ENCODE measurements at places on chromosomes 5 and 9.

DNA sequence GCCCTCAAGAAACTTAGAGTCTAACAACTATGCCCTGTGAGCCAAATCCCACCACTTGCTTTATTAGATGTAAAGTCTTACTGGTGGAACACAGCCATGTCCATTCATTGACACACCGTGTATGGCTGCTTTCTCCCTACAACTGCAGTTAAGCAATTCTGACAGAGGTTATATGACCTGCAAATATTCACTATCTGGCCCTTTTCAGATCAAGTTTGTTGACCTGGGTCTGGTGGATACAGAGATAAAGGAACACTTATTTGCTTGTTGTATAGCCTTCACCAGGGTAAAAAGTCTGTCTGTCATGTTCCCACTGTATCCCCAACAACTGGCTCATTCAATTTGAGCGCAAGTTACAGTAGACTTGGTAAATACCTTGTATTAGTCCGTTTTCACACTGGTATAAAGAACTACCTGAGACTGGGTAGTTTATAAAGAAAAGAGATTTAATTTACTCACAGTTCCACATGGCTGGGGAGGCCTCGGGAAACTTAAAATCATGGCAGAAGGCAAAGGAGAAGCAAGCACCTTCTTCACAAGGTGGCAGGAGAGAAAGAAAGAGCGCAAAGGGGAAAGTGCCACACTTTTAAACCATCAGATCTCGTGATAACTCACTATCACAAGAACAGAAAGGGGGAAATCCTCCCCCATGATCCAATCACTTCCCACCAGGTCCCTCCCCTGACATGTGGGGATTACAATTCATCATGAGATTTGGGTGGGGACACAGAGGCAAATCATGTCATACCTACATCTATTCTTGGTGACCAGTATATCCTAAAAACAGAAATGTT lies 27.9 kb downstream of the DEPDC1B start:
- no peak for DNase-seq

- no peak for DNase-seq
Observed at GRCh38 chr5:52638732-52639131, 149.0 kb upstream of the ITGA1 start.

DNA sequence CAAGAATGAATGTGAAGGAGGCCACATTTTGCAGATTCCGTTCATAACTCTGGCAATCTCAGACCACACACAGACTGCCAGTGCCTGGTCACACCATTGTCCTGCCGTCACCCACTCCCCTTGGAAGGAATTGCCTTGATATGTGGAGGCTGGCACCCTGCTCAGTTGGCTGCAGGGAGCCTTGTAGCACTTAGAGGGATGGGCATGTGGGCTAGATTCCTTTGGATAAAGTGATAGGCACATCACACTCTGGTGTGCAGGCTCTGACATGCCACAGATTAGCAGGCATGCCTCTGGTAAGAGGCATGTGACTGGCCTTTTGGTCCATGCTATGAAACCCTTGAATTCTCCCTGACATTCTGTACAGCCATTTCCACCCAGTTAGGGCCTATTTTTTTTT lies 254.6 kb upstream of the PIK3R1 start:
- no peak for DNase-seq

DNA sequence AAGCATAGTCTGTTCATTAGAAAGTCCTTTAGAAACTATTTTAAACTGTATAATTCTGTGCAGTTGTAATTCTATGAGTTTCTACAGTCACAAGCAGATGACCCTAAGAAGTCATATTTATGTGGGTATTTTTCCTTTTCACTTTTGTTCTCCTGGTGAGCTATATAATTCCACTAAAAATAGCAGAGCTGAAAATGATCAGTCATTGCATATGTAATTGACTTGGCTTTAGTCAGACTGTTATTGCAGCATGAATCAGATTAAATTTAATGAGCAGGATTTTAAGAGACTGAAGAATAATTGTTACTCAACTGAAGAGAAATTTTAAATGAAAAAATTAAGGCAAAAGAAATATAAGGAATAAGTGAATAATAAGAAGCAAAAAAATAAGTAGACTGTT lies 108.5 kb downstream of the MTREX start:
- DNase-seq, result no peak

DNA sequence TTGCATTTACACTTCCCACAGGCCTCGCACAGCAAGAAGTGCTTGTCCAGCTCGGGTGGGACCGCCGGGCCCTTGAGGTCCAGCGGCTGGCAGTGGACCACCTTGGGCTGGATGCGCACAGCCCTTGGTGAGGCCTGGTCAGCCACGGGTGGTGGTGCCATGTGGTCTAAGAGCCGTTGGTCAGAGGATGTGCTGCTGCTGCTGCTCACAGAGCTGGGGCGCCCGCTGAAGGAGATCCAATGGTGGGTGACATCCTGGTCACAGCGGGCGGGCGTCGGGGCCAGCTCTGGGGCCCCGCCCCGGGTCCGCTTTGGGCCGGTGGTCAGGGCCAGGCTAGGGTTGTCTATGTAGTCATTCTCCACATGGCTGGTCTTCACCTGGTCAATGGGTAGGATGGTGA lies 10.2 kb downstream of the SPRY4 start:
- no peak for DNase-seq

DNA sequence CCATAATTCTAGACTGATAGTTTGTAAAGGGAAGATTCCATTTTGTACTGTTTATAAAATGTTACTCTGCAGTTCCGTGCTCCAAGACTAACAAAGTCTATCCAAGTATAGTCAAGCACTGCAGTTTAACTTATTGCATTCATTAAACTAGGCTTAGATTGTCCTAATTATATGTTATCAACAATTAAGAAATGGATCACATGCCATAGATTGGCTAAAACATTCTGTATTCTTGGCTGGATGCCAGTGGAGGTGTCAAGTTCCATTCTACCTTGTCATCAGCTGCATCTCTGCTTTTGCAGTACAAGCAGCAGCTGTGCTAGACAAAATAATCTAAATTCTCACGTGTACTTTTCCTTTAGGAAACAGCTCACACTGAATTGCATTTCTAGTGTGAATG lies 69.4 kb upstream of the MEF2C start:
- no peak for DNase-seq

DNA sequence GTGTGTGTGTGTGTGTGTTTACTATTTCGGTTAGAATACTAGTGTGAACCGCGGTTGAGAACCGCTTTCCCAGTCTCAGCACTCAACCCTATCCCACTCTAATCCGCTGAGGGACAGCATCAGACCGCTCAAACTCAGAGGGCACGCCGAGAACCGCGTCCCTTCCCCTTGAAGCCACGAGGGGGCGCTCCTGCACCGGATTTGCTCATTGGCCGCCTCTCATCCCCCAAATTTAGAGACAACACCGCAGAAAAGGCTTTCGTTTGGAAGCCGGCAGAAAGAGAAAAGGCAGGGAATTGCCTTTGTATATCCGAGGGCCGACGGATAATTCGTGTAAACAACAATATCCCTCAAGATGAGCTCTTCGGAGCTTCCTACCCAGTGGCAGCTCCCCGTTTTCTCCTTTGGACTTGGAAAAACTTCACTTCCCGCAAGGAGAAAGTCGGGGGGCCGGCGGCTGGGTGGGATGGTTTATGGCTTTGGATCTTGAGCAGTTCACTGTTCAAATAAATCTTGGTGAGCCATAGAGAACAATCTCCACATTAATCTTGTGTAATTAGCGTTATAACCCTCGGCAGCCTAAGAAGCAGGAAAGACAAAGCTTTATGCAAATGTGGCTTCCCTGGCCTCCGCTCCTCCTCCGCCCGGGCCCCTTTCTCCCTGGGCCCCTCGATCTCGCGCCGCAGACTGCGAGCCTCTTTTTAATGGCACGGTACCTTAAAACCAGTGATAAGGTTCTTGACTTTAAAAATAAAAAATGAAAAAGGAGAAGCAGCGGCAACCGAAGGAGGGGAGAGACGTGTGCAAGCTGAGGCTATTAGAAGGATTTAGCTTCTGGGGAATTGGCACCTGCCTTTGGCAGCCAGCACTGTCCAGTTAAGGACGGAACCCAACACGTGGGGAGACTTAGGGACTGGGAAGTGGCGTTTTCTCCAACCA lies 296.8 kb downstream of the PARP8 start:
- peak; percentile 94 for DNase-seq

GRCh38 chr5:5351288-5351979 lies 71.0 kb upstream of the ICE1 start:
- DNase-seq, result no peak

- DNase-seq, result no peak
Observed at GRCh38 chr9:22158927-22159346, 149.8 kb upstream of the CDKN2B start.

GRCh38 chr5:98977723-98978122 lies 48.9 kb upstream of the CHD1 start:
- DNase-seq, result no peak

- no peak for DNase-seq
Observed at GRCh38 chr9:84793251-84793650, 123.7 kb downstream of the NTRK2 start.

DNA sequence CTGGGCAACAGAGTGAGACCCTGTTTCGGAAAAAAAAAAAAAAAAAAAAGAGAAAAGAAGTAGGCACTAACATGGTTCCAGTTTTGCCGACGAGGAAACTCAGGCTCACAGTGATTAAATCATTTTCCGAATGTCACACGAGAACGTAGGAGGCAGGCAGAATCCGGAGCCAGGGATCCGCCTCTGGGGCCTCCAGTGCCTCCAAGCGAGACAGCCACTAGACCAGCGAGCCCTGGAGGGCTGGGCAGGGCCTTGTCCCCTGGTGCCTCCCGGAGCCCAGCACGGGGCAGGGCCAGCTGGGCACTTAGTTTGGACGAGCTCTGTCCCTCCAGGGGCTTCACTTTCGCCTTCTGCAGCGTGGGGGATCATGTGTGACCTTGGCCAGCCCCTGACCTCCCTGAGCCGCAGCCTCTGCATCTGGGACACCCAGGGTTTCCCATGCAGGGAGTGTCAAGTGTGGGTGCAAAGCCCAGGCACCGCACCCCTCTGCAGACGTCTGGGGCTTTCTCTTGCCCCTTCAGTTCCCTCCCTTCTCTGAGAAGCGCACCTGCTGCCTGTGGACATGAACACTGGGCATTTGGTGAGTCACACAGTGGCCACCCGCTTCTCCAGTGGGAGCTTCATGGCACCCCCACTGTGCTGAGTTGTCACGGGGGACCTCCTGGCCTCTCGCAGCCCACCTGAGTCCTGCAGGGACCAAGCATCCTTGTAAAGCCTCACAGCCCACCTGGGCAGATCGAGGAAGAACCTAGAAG lies 80.3 kb downstream of the RXRA start:
- no peak for DNase-seq

DNA sequence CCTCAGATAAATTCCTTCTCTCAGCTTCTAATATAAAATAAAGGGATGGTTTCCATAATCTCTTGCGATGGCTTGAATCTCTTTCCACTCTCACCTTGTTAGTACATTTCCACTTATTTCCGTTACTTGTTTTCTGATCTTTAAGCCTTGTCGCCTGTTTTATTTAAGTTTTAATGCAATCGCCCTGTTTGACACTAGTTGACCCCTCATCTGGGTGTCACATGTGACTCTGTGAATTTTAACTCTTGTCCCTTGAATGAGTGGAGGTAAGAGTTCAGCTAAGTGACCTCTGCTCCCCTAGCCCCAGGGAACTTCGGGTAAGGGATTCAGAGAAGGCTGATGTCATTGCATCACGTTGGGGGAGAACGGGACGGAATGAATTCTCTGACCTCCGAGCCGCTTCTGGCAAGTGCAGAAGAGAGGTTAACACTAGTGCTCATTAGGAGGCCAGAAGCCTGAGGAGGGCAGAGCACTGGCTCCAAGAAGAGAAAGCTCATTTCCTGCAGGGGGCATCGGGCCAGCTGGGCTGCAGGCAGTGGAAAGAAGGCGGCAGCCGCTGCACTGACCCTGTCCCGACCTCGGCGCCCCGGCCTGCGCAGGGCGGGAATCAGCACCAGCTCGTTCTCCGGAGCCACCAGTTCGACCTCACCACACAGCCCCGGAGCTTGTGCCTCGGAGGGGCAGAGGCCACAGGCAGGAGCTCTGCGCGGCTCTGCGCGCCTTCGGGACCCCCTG lies 569 bp downstream of the HINT2 start:
- DNase-seq, result no peak

DNA sequence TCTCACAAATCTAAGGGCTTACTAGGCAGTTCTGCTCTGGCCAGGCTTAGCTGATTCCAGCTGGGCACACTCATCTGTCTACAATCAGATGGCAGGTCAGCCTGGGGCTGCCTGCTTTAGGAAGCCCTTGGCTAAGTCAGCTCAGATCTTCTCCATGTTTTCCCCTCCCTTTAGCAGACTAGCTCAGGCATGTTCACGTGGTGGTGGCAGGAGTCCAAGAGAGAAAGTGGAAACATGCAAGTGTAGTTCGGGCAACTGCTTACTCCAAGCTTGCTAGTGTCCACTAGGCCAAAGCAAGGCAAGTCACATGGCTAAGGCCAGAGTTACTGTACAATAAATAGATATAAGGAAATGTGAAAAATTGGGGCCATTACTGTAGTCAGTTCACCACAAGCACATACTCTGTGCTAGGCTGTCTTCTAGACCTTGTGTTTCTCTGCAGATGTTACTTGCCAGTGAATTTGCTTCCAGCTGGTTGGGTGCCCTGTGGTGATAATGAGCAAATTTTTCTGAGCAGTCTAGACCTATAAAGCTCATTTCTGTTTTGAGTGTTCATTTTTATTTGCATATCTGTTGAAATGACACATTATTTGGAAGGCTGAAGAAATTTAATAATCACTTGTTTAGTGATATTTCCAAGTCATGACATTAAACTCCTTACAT lies 38.3 kb downstream of the RECK start:
- peak; percentile 88 for DNase-seq

DNA sequence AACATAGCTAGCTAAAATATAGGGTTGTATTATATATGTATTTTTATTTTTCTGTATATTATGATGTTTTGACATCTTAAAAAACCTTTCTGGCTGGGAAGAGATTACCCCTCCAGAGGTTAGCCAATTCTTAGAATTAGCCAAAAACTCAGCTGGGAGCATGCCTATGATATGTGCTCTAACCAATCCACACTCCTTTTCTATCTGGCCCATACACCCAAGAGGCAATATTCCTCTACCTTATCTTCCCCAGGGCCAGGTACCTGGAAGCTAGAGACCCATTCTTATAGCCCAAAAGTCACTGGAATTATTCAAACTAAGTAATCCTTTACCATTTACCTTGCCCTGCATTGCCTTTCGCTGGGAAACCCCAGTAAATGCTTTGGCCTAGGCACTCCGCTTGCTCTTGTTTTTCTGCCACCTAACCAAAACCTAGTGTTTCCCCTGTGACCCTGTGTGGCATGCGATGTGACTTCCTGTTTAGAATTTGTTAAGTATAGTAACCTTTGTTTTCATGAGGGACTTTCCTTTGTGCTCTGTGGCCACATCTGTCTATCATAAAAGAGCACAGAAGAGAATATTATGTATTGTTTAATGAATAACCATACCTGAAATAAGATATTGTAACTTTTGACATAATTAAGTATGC lies 37.4 kb downstream of the CSNK1G3 start:
- DNase-seq, result no peak

- no peak for DNase-seq
Observed at GRCh38 chr5:13524936-13525335, 419.6 kb downstream of the DNAH5 start.

Measured in vagina (tissue), 2 donors.